ENCODE measurements at places on chromosomes 7 and 10. TPM values are rescaled to one million over a fixed set of nuclear protein-coding genes. Genes with fewer than 3 reads are reported as not detected.

GRCh38 chr10:28459453-28460144 lies 73.3 kb upstream of the WAC start:
- no peak overlapping the region for H3K27ac ChIP-seq
- DNase-seq = no peak
- H3K27me3 ChIP-seq = no peaks in the 10 kb centered on the region
- H3K4me3 ChIP-seq = no peak overlapping the region

DNA sequence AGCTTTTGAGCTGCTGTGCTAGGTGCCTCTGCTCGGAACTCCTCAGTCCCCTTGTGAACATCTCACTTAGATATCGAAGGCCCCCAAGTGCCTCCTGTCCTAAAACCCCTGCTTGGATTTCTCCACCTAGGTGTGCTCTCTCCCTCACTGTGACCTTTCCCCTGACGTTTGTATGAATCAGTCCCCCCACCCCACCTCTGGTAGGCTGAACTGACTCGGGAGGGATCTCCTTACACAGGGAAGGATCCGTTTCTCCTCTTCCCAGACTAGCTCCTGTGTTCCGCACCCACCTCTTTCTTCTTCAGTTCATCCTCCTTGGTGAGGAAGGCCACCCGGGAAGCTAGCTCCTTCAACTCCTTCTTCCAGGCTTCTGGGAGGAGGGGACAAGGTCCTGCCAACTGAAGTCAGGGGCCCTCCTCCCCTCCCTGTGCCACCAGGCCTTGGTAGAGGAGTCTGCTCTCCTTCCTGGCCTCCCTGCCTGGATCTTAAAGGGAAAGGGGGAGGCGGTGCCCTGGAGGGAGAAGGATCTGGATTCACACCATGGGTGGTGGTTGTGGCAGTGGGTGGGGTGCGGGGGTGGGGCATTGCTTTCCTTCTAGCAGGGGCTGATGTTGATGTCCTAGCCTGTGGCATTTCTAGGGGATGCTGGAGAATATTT lies 6.8 kb downstream of the TBATA start:
- H3K27ac ChIP-seq = no peak overlapping the region
- H3K27me3 ChIP-seq = no peaks in the 10 kb centered on the region
- H3K36me3 ChIP-seq = no peaks in the 10 kb centered on the region
- H3K4me3 ChIP-seq = no peak overlapping the region
- DNase-seq = no peak

DNA sequence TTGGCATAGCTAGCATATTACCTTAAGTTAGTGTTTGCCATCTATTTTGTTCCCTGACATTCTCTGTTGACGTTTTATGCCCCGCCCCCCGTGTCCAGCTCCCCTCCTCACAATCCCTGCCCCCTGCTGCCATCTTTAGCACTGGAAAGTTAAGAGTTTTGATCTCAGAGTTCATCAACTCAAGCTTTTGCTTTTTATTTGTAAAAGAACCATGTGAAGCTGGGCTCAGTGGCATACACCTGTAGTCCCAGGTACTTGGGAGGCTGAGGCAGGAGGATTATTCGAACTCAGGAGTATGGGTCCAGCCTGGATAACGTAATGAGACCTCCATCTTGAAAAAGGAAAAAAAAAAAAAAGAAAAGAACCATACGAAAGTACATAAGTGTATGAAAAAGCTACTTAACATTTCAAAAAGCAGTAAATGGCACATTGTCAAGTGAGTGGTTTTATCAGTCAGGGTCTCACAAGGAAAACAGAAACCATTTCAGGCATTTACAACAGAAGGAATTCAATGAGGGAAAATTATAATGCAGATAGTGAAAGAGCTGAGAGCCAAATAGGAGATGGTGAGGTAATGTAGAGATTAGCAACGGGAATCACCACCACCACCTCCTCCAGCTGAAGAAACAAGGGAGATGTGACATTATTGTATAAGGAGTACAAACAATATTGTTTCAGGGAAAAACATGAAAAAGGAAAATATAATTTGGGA lies 64.9 kb downstream of the MCU start:
- no peaks in the 10 kb centered on the region for H3K36me3 ChIP-seq
- no peaks in the 10 kb centered on the region for H3K4me1 ChIP-seq
- H3K27me3 ChIP-seq = no peaks in the 10 kb centered on the region
- no peak for DNase-seq
- H3K27ac ChIP-seq = no peak overlapping the region
- H3K4me3 ChIP-seq = no peak overlapping the region

DNA sequence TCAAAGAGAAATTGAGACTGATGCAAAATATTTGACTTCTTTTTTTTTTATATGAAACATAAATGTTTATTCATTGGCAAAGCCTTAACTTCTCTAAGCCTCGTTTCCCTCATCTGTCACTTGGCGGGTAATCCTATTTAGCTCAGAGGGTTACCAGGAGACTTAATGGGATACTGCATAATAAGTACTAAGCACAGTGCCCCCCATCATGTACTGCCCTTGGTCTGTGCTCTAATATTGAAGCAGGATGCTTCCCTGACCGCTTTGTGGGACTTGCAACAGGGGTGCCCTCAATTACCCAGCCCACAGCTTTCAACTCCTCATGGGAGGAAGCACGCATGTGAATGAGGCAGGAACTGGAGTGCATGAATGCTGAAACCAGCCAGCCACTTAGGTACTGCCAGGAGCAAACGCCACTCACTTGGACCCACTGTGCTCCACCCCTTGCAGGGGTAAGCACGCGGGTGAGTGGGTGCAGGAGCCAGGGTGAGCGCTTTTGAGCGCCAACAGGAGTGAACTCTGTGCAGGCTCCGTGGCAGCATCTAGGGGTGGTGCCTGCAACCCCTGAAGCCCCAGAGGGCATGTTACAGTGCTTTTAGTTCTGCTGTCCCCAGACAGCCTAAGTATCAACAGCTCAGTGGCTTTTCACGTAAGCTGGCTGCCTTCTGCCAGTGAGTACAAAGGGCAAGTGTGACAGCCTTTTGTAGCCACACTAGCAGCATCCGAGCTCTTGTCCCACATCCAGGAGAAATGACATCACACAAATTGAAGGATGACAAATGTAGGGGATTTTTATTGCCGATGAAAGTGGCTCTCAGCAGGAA lies 209.8 kb upstream of the C7orf33 start:
- H3K27ac ChIP-seq = no peak overlapping the region
- no peaks in the 10 kb centered on the region for H3K36me3 ChIP-seq
- DNase-seq = no peak
- H3K4me3 ChIP-seq = no peak overlapping the region
- H3K27me3 ChIP-seq = peaks cover 11% of the 10 kb centered on the region

DNA sequence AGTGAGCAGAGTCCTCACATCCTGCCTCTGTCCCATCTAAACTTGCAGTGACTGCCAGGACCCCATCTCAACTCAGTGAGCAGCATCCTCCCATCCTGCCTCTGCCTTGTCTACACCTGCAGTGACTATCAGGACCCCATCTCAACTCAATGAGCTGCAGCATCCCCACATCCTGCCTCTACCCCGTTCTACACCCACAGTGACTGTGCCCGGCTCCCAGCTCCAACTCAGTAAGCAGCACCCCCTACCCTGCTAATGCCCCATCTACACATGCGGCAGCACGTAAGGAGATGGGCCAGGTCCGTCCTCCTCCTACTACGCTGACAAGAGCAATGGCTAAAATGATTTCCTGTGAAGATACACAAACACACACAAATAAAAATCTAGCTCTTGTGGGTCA lies 65.5 kb downstream of the TNS3 start:
- H3K27ac ChIP-seq = no peak overlapping the region
- peaks cover 53% of the 10 kb centered on the region for H3K4me1 ChIP-seq
- no peak for DNase-seq
- no peaks in the 10 kb centered on the region for H3K27me3 ChIP-seq

DNA sequence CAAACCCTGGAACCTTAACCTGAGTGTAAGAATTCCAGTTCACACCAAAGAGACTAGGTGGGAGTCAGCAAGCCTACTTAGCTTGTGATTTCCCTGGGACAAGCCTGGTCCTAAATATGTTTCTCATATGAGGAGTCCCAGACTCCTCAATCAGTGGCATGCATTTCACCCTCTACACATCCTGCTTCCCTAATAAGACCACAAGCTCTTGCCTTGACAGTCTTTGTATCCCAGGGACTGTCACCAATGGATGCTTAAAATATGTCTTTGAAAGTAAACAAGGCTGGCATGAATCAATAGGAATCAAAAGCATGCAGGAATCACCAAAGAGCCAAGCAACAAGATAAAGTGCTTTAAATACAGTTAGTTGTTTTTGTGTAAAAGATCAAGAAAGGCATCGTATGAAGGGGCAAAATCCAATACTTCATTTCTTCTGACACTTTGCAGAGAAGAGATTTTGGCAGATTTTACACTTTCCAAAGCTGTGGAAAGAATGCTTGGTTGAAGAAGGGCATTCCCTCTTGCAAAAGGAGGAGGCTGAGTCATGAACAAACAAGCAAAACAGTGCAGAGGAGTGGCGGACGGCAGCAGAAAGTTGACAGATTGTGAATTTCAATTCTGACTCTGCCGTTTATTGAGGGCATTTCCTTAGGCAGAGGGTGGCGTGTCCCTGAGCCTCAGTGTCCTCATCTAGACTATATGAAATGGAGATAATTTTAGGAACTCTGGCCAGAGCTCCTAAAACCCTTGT lies 8.5 kb upstream of the NFE2L3 start:
- no peak overlapping the region for H3K27ac ChIP-seq
- H3K4me3 ChIP-seq = no peak overlapping the region
- H3K4me1 ChIP-seq = peaks cover 8% of the 10 kb centered on the region
- no peak for DNase-seq
- H3K27me3 ChIP-seq = no peaks in the 10 kb centered on the region

GRCh38 chr10:61757001-61757400 lies 94.3 kb downstream of the CABCOCO1 start:
- H3K27ac ChIP-seq = no peak overlapping the region
- no peak for DNase-seq
- H3K27me3 ChIP-seq = no peaks in the 10 kb centered on the region
- H3K36me3 ChIP-seq = no peaks in the 10 kb centered on the region
- no peak overlapping the region for H3K4me3 ChIP-seq

The NKX1-2 gene
- not detected for total RNA-seq

The SLC39A12 gene
- 0.29 TPM for total RNA-seq

The KCNMA1 gene
- total RNA-seq = 26.3 TPM

The NRF1 gene
- 19.3 TPM for total RNA-seq
